Brain microvascular endothelial cell (primary cell): ENCODE measurements at places on chromosomes 5 and 9.

DNA sequence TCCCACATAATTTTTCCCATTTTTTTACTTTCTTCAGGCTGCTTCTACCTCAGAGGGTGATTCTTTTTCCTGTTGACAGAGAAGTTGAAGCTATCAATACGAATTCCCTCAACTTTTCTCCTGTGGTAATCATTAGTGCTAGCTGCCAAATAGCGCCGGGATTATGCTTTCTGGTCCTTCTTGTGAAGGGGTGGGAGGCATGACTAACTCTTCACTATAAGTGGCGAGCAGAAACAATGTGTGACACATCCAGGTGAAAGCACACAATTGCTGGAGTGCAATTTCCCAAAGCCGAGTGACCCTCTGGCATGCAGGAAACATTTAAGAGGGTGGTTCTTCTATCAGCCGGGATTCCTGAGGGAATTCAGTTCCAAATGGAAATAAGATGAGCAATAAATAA, 56.0 kb downstream of the TRPC7 start:
- no peak for DNase-seq

- DNase-seq, result no peak
These were observed 42.1 kb downstream of the KCNMB1 start for GRCh38 chr5:170347022-170347567.

GRCh38 chr9:133387680-133388079, 11.5 kb downstream of the STKLD1 start:
- no peak for DNase-seq

- no peak for DNase-seq
These were observed 2.3 kb downstream of the WHRN start for GRCh38 chr9:114503009-114503408.

DNA sequence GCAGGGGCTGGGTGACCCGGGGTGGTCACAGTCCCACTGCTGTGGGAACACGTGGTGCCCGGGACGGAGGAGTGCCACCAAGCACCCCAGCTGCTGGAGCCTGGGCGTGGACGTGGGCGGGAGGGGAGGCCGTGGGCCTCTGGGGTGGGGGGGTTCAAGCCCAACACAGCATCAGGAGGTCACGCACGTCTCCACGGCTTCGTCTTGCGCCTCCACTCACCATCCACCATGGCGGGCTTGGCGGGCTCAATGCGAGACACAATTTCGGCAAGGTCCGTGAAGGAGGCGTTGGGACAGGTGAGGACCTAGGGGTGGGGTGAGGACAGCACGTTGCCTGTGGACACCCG, 2.2 kb upstream of the NSMF start:
- DNase-seq, result no peak

- DNase-seq, result no peak
These were observed 39.2 kb downstream of the USP20 start for GRCh38 chr9:129874261-129875101.

- peak; percentile 8 for DNase-seq
These were observed 790 bp downstream of the PTAR1 start for GRCh38 chr9:69759021-69759420.

DNA sequence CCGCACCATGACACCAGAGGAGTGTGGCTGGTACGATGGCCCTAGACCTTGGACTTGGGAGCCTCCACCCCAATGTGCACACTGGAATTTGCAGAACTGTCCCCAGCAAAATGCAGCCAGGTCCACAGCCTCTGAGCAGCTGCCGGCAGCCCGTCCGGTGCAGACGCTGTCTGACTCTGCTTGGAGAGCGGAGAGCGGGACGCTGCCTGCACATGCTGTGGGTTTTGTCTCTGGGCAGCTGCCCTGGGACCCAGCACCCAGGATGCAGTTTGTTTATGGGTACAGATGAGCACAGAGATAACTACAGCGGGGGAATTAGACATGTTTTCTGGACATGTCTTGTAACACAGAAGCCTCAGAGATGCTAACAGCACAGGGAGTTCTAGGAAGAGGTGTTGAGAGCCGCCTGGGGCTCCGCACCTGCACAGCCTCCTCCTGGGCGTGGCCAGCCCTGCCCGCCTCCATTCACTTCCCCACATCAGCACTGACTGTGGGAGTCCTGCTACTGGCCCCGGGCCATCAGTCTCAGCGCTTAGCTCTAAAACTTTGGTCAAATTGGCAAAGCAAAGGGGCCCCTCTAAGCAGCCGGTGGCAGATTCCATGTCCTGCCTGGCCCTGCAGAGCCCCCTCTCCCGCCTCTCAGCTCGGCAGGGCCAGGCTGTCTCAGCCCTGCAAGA, 159.6 kb downstream of the IRX2 start:
- DNase-seq, result no peak

- no peak for DNase-seq
These were observed 12.8 kb downstream of the PAEP start for GRCh38 chr9:135574331-135574730.
